Myocyte (in vitro differentiated cells): ENCODE measurements at places on chromosomes 4 and X. TPM values are rescaled to one million over a fixed set of nuclear protein-coding genes. Genes with fewer than 3 reads are reported as not detected.

GRCh38 chrX:48934581-48935300 lies 15.9 kb upstream of the PIM2 start:
- DNase-seq, result no peak

DNA sequence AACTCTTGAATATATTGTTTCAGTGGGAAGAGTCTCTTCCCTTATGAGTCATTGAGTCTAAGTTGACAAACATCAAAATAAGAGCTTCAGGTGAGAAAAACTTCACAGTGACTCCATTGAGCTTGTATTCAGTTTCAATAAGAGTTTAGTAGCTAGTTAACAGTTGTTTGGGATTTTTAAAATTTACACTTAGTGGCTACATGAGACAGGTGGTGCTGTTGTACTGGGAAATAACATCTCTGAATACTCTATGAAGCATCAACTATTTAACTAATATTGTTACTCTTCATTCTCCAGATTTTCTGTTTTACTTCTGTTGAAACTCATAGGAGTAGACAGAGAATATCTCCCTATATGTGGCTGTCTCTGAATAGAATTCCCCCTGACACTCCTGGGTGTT lies 1609.1 kb downstream of the C4orf33 start:
- DNase-seq, result no peak

DNA sequence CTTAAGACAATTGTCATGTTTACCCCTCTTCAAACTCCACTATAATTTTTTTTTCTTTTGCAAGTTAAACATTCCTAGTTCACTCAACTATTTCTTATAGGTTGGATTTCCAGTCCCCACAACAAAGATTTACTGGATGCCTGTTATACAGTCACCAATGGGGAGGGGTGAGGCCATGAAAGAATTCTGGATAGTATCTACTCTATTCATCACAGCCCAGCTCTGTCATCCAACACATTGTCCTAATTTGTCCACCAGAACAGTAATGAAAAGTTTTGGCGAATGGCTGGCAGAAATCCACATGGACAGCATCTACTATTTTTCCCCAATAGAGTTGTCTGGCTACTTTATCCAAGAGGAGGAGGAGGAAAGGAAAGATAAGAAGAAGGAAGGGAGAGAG lies 192.7 kb upstream of the S100G start:
- DNase-seq, result no peak

DNA sequence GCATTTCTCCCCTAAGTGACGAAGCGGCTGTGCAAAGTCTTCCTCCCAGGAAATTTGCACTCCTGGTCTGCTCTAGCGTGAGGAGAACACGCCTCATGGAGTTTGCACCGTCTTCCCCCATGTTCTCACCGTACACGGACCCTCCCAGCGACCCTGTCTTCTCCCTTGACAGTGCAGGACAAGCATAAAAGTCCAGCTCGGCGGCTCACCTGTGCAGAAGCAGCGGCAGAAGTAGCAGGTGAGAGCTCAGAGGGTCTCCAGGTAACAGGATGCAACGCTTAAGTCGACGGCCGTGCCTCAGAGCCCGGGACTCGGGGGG lies 314 bp downstream of the P2RY8 start:
- no peak for DNase-seq

DNA sequence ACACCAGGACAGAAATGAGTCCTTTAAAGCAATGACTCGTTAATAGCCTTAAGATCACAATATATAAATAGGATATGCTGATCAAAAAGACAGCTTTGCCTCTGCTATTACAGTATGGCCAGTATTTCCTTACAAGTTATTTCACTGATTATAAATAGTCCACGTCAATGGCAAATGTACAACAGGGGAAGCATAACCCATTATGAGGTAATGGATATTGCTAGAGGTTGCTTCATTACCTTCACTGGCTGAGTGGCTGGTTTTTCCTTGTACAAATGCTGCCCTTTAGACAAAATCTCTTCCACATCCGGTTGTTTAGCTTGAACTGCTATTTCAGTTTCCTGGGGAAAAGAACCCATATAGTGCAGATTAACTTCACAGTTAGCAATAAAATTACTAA lies 764.6 kb upstream of the FTHL17 start:
- peak; percentile 17 for DNase-seq

DNA sequence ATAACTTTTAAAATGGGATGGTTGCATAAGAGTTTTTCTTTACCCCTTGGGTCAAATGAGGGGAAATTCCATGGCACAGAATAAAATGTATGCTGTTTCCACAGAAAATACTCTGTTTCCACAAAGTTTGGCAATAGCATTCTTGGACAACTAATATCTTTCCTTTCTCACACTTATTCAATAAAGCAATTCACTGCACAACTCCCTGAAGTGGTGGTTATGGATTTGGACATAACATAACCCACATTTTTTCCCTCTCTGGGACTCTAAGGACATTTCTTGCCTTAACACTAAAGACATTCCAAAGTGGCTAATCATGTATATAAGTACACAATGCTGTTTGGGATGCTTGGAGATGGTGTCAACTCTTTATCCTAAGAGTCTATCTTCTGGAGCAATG lies 51.7 kb upstream of the GPM6B start:
- no peak for DNase-seq

DNA sequence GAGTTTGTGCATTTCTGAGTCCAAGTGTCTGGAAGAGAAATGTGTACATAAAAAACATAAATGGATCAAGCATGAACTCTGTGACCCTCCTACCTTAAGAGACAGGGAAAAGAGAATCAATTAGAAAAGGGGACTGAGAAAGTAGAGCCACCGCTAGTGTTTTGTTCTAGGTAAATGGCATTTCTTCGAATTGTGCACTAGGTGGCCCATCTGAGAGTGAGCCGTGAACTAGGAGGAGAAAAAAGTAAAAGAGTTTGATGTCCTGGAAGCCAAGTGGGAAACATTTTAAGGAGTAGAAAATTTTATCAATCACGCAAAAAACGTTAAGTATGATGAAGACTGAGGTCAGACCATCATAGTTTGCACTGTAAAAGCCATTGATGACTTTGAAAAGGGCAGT lies 55.1 kb downstream of the NAF1 start:
- DNase-seq, result no peak

- DNase-seq, result peak; percentile 88
Measured at GRCh38 chrX:132751063-132751690, 207.3 kb downstream of the HS6ST2 start.

GRCh38 chr4:107801766-107802211 lies 22.9 kb upstream of the SGMS2 start:
- DNase-seq, result peak; percentile 41

DNA sequence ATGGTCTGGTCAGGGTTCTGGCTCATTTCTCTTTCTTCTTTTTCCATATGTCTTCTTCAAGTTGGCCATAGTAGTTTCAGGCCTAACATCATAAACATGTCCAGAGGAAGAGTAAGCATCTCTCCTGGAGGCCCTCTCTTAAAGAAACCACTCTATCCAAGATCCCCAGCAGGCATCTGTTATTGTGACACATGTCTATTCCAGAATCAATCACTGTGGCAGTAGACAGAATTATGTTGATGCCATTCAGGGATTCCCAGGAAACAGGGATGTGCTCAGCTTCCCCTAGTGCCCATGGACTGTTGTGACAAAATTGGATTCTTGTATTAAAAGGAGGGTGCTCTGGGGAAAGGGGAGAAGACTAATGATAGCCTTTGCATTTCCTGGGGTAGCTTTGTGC lies 224.0 kb downstream of the HNRNPD start:
- DNase-seq, result no peak

DNA sequence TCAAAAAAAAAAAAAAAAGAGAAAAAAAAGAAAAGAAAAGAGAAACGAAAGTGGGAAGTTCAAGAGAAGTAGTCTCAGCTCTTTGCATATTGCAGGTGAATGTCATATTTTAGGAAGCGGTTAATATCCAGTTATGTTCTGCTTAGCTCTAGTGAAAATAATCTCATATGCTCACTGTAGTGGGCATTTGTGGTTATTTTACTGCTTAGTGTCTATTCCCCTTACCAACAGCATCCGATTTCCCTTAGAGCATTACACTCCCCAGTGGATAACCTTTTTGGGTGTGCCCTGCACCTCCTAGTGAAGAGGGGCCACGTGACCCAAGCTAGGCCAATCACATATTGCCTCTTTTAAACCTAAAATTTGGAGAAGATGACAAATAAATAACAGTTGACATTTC lies 111.2 kb upstream of the ZNF827 start:
- DNase-seq, result no peak

DNA sequence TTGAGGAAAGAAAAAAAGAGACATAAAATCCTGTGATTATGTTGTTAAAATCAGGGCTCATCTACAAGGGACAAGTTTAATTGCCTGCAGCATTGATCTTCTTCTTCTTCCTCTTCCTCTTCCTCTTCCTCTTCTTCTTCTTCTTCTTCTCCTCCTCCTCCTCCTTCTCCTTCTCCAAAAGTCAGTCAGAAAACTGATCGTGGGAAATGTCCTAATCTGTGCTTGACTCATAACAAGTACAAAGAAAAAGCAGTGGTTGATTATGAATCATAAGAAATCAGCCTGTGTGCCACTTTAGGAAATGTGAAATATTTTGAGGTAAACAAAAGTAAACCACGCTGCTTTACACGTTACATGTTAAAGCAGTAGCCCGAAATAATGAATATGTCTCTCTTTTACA lies 2.7 kb upstream of the ATP10D start:
- peak; percentile 41 for DNase-seq

- peak; percentile 81 for DNase-seq
Measured at GRCh38 chr4:48779095-48779997, 733 bp downstream of the FRYL start.

- no peak for DNase-seq
Measured at GRCh38 chrX:53044995-53045394, 3.6 kb upstream of the GPR173 start.

DNA sequence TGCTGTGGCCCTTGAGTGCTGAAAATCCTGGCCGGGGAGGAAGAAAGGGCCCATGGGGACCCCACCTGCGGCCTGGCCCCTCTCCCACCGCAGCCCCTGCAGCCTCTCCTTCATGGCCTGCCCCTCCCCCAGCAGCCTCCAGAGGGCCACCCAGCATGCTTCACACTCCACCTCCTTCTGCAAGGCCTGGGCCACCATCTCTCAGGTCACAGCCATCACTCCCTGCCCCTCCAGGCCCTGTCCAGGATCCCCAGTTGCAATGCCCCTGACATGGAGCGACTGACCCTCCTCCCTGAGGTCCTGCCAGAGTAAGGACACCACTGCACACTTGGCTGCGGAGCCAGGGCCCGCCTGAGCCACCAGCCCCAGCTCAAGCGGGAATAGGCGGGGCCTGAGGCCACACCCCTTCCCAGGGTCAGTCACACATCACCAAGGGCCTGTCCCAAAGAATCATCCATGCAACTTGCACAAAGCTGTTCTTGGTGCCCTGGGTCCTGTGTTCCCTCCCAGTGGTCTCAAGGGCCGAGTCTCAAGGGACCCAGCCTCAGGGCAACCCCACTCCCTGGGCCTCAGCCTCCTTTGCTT lies 32.9 kb downstream of the CCNQ start:
- no peak for DNase-seq

- DNase-seq, result no peak
Measured at GRCh38 chrX:129494887-129495286, 28.4 kb downstream of the SMARCA1 start.

GRCh38 chr4:38775326-38775725 lies 7.5 kb downstream of the TLR10 start:
- DNase-seq, result no peak

The MGAT4D gene
- total RNA-seq, result not detected in 2 replicates

The PNMA6A gene
- total RNA-seq, result 0.21 and 0.35 TPM in 2 replicates

GRCh38 chrX:111608724-111609123 lies 72.2 kb upstream of the ALG13 start:
- DNase-seq, result no peak

The ARMCX6 gene
- 53.5 and 66.8 TPM in 2 replicates for total RNA-seq

The TEX11 gene
- not detected in 2 replicates for total RNA-seq

The PNMA5 gene
- not detected in 2 replicates for total RNA-seq

The CXCL8 gene
- total RNA-seq, result 2.1 and 2.8 TPM in 2 replicates

DNA sequence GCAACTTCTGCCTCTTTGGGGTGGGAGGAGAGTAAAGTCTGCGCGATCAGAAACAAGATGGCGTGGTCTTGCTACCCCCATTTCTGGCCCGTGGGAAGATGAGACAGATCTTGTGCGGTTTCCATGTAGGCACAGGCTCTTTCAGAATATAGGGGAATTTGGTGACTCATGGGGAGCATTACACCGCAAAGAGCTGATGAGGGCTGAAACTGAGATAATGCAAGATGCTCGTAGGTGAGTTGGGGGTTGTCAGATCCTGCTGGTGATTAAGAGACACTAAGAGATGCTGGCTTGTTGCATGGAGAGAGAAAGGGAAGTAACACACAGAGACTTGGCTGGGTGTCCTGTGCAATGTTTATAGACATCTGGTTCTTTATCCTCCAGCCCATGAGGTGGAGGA lies 1.5 kb downstream of the EVC start:
- DNase-seq, result no peak

The GPR119 gene
- total RNA-seq, result not detected in 2 replicates

GRCh38 chr4:6331018-6331417 lies 61.4 kb downstream of the WFS1 start:
- DNase-seq, result peak; percentile 14

- DNase-seq, result peak; percentile 13
Measured at GRCh38 chr4:86367577-86367976, 7.7 kb upstream of the MAPK10 start.

GRCh38 chr4:87228262-87228860 lies 7.9 kb upstream of the KLHL8 start:
- DNase-seq, result no peak

- DNase-seq, result no peak
Measured at GRCh38 chr4:903066-904046, 28.8 kb downstream of the GAK start.

DNA sequence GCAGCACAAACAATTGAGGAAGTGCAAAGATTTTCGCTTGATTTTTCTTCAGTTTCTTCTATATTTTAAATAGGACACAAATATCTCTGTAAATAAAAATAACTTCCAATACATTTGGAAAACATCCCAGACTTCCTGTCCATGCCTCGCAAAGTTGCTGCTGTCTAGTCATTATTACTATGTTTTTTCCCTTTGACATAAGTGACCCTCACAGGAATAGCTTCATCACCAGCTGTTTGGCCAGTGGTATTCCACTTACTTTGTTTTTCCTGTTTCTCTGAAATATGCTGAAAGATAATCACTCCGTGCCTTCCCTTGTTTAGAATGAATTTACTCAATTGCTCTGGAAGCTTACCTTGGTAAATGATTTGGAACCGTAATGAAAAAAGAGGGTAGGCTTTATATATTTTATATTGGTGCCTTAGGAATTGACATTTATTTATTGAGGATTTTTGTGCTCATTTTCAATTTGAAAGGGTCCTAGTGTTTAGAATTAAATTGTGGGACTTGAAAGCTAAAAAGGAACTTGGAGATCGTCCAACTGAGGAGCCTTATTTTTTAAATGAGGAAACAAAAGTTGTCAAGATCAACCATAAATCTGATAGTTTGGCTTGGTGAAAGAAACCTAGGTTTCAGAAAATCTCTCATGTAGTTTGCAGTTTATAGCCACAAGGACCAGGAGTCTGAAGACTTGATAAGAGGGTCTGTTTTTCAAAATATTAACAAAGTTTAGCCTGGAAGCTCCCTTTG lies 65.6 kb downstream of the CDKL5 start:
- DNase-seq, result peak; percentile 7

DNA sequence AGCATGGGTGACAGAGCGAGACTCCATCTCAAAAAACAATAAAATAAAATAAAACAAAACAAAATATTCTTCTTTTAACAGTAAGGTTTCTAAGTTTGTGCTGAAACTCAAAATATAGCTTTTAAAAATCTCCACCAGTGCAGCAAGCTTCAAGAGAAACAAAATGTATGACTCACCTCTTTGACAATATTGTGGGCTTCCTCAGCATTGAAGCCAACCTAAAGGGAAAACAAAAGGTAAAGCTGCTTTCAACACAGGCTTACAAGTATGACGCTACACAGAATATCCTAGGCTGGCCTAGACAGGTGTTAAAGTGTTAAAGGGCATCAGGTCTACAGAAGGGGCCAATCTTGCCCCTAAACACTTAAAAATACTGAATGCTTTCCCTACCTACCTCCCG lies 1.2 kb downstream of the DYNLT3 start:
- DNase-seq, result no peak

The MAGEA10 gene
- not detected in 2 replicates for total RNA-seq

The NALF2 gene
- total RNA-seq, result not detected in 2 replicates
